Cardiac muscle cell (in vitro differentiated cells and primary cell): ENCODE measurements at places on chromosomes 2 and 18. TPM values are rescaled to one million over a fixed set of nuclear protein-coding genes. Genes with fewer than 3 reads are reported as not detected.

The SULT1C4 gene
- 9.3 and 14.3 TPM in 2 replicates for total RNA-seq

DNA sequence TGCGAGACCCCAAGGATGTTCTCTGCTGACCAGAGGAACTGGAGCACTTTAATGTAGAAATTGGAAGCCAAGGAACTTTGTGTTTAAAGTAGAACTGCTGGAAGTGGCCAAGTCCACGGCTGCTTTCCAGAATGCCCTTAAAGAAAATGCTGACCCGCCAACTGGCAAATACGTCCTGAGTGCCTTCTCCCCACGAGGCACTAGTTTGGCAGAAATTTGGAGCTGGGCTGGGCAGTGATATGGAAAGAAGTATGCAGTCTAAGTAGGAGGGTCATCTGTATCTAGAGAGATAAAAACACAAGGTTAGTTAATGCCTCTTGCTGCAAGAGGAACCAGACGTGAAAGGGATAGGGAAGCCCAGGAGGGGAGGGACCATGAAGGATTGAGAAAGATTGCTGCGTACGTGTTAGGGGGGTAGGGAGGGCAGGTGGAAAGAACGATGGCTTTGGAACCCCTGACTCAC, 59.3 kb upstream of the RFX8 start:
- H3K36me3 ChIP-seq = no peaks in the 10 kb centered on the region
- H3K4me1 ChIP-seq = no peaks in the 10 kb centered on the region
- H3K27ac ChIP-seq = no peak overlapping the region
- no peaks in the 10 kb centered on the region for H3K27me3 ChIP-seq
- DNase-seq = no peak
- no peak overlapping the region for H3K4me3 ChIP-seq

DNA sequence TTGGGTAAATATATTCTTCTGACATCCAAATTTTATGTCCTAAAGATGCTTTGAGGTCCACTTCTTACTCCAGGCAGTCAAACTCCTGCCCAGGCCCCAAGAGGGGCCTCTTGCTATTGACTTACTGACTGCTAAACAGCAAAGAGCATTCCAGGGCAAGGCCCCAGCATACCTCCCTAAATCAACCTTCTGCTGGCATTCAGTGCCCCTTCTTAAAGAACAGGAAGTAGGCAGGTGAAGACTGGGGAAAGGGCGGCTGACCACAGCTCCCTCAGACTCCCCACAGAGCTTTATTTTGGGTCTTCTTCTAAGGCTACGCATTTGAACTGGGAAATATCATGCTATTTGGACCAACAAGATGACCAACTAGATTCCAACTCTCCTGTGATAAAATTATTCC, 68.9 kb downstream of the USP40 start:
- DNase-seq = no peak
- H3K27ac ChIP-seq = no peak overlapping the region
- no peaks in the 10 kb centered on the region for H3K36me3 ChIP-seq
- H3K27me3 ChIP-seq = no peaks in the 10 kb centered on the region
- H3K4me1 ChIP-seq = no peaks in the 10 kb centered on the region

DNA sequence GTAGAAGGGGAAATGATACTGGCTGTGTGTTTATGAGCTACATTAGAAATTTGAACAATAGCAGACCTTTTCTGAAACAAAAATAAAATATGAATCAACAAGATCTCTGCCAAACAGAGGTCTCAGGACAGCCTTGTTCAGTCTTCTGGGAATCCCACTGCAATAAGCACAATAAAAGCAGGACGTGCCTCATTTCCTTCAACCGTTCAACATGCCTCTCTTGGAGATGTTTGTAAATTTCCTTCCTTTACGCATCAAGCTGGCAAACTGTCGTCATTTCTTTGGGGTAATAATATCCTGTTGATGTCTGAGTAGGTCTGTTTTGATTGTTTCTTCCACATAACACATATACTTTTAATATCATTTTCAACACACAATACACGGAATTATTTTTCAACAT, 77.2 kb downstream of the TCF4 start:
- no peak for DNase-seq
- no peaks in the 10 kb centered on the region for H3K27me3 ChIP-seq
- no peaks in the 10 kb centered on the region for H3K36me3 ChIP-seq
- no peak overlapping the region for H3K4me3 ChIP-seq
- peak overlapping the region; percentile 80 for H3K27ac ChIP-seq

- H3K4me3 ChIP-seq = no peak overlapping the region
- H3K36me3 ChIP-seq = no peaks in the 10 kb centered on the region
- no peak overlapping the region for H3K27ac ChIP-seq
- H3K27me3 ChIP-seq = peaks cover 31% of the 10 kb centered on the region
- no peak for DNase-seq
- H3K4me1 ChIP-seq = no peaks in the 10 kb centered on the region
Measured at GRCh38 chr18:13141209-13141608, 77.4 kb upstream of the LDLRAD4 start.
